AG04450 (cell line): ENCODE measurements at places on chromosomes 4 and X.

DNA sequence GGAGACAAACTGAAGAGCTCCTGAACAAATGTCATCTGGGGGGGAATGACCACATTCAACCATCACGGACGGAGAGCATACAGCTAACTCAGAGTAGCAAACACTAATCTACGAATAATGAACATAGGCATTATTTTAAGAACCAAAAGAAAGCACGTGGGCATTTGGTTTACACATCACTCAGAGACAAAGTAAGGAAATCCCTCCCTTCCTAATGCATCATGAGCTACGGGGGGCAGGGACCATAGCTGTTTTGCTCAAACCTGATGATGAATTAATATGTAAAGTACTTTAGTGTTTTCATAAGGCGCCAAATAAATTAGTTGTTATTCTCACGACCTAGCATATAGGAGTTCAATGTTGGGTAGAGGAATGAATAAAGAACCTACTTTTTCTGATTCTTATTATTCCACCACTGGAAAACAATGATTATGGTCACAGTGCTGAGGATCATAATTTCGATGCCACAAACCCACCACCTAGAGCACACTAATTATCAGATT lies 11.7 kb upstream of the TMEM156 start:
- no peak for DNase-seq

GRCh38 chr4:113587640-113588275 lies 173.8 kb downstream of the CAMK2D start:
- DNase-seq = no peak

- DNase-seq = no peak
Observed at GRCh38 chrX:153380691-153381090, 20.5 kb downstream of the PNMA6E start.

DNA sequence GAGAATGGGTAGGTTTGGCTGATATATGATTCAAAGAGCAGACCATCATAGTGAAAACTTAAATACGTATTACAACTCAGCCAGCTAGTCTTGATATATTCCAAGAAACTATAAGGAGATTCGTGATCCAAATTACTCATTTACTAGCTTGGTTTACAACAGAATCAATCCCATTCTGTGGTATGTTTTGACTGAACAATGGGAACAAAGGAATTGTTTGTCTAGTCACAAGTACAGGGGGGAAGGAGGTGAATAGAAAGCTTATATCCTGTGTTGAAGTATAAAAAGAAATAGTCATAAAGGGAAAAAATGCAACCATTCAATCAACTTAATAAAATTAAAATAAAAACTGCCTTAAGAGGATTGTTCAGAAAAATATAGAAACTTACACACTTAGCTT lies 17.0 kb downstream of the C4orf54 start:
- no peak for DNase-seq

GRCh38 chr4:110669663-110670062 lies 46.8 kb upstream of the PITX2 start:
- no peak for DNase-seq
